NCI-H1092 (cell line): ENCODE measurements at places on chromosomes 2 and 18.

GRCh38 chr2:165637396-165637795 is 156.7 kb downstream of the GALNT3 start:
- DNase-seq: no peak

DNA sequence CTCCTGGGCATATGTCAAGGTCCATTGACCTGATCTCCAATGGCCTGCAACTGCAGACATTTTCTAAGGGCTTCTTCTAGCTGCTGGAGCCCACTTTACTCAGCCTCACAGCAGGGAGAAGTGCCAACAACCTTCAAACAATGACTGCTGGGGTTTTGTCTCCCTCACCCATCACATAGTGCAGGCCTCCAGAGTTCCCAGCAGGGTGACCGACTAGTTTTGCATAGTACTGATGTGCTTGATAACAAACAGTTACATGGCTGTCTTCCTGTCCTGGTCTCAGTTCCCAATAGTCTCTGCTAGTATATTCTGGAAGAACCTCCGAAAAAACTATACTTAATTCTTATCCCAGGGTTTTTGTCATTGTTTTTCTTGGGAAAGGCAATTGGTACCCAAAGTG is 10.4 kb upstream of the NETO1 start:
- DNase-seq: no peak

DNA sequence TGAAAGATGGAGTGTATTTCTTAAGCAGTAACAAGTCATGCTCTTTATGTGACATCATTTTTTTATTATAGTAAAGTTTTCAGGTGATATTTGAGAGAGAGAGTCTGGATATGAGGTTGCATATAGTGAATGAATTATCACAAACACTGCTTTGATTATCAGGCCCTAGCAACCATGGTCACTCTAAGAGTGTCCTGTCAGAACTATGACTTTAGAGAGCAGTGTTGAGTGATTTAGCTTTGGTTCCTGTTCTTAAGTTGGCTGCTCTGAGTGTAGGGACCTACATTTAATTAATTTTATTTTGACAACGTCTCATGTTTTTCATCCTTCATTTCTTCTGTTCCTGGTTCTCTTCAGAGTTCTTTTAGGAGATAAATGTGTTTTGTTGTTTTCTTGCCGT is 275.5 kb downstream of the KCNJ3 start:
- DNase-seq: no peak

GRCh38 chr2:239904496-239904895 is 120.6 kb downstream of the NDUFA10 start:
- no peak for DNase-seq

DNA sequence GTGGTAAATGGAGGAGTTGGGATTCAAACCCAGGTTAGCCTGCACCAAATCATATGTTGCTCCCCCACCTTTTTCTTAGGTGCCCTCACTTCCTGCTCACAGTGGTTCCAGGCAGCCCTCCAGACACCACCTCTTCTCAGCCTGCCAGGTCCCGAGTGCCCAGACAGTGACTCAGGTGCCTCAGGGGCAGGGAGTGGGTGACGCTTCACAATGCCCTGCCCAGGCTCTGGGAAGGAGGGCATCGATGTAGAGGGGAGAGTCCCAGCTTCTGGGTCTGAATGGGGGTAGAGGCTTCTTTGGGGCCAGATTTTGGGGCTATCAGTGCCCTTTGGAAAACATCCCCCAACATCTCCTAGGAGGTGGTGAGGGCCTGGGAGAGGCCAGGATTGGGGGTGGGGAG is 5.2 kb upstream of the DNAJB2 start:
- no peak for DNase-seq

GRCh38 chr2:234999740-235000425 is 48.1 kb downstream of the SH3BP4 start:
- DNase-seq: no peak

DNA sequence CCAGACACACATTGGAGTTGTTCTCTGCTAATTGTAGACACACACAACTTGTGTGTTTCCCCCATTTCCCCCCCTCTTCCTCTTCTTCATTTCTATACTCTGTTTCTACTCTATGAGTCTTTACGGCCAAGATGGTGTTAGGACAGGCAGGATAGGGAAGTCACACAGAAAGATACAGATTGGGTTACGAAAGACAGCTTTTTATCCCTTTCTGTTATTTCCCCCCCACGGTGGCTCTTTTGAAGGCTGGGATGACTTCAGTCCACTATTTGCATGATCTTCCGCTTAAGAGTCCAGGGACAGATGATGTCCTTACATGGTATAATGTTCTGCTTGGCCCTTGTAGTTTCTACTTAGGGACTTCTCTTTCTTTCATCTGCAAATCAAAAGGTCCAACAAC is 1.6 kb upstream of the EMILIN2 start:
- DNase-seq: no peak

- no peak for DNase-seq
Observed at GRCh38 chr2:239227661-239228371, 173.0 kb downstream of the HDAC4 start.

- no peak for DNase-seq
Observed at GRCh38 chr2:4674007-4674406, 970.6 kb downstream of the DCDC2C start.

- no peak for DNase-seq
Observed at GRCh38 chr2:233807966-233808935, 30.1 kb downstream of the MROH2A start.

- DNase-seq: no peak
Observed at GRCh38 chr2:169625781-169626180, 41.6 kb downstream of the PPIG start.

DNA sequence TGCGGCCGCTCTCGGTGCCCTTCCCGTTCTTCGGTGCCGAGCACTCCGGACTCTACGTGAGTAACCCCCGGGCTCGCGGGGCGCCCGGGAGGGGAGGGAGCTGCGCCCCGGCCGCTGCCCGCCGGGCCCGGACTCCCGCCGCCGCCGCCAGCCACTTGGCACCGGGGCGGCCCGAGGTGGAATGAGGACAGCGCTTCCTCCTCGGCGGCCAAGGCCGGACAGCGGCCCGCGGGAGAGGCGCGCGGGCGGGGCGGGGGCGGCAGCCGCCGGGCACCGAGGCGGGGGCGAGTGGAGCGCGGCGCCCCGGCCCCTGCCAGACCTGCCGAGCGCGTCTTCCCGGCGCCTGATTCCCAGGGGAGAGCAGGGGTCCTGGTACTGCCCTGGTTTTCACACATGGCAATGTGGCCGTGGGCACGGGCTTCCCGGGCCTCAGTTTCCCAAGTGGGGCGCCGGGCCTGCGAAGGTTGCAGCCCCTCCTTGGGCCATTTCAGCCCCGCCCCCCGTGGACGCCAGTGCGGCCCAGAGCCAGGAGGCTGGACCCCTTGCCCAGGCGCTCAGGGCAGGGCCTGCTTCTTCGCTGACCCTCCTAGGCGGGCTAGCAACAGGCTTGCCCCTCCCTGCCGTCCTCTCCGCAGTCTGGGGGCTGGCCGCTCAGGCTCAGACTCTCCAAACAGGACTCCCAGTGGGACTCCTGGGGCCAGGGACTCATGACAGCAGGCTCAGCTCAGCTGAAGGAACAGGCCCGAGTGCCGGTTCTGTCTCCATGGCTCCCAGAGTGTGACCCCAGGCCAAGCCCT is 775 bp downstream of the SNED1 start:
- no peak for DNase-seq

- DNase-seq: no peak
Observed at GRCh38 chr18:73991570-73991969, 156.1 kb downstream of the FBXO15 start.

- DNase-seq: no peak
Observed at GRCh38 chr2:43168016-43168369, 58.4 kb downstream of the ZFP36L2 start.

GRCh38 chr2:26807788-26808460 is 22.1 kb downstream of the CENPA start:
- no peak for DNase-seq

- DNase-seq: no peak
Observed at GRCh38 chr2:111222204-111222866, 101.6 kb downstream of the BCL2L11 start.

DNA sequence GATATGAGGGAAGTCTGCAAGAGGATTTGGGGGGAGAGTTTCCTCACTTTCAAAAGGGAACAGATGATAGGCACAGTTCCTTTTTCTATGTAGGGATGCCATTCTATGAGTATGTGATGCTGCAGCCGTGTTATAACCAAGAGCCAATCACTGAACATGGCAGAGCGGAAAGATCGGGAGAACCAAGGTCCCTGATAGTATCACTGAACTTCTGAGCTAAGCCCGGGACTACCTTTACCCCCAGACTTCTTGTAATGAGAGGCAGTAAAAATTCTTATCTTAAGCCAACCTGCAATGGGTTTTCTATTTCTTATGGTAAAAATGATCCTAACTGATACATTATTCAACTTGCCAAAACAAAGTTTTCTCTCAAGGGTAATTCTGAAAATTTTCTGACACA is 21.6 kb upstream of the SLC1A4 start:
- no peak for DNase-seq

DNA sequence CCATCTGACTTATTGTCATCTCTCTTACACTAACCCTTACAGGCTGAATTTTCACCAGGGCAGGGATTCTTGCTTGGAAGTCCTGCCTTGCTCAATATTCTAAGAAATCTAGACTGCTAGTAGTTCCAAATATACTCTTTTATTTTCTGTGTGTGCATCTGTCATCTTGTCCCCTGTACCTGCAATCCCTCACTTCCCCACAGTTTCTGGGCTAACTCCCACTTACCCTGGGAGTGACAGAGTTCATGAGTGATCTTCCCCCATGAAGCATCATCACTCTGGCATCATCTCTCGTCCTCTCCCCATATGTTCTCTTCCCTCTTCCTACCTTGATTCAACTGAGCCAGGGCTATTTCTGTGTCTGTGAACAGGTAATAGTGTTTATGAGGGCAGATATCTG is 35.7 kb downstream of the HNMT start:
- no peak for DNase-seq
